ENCODE measurements at places on chromosomes 1 and 21.

DNA sequence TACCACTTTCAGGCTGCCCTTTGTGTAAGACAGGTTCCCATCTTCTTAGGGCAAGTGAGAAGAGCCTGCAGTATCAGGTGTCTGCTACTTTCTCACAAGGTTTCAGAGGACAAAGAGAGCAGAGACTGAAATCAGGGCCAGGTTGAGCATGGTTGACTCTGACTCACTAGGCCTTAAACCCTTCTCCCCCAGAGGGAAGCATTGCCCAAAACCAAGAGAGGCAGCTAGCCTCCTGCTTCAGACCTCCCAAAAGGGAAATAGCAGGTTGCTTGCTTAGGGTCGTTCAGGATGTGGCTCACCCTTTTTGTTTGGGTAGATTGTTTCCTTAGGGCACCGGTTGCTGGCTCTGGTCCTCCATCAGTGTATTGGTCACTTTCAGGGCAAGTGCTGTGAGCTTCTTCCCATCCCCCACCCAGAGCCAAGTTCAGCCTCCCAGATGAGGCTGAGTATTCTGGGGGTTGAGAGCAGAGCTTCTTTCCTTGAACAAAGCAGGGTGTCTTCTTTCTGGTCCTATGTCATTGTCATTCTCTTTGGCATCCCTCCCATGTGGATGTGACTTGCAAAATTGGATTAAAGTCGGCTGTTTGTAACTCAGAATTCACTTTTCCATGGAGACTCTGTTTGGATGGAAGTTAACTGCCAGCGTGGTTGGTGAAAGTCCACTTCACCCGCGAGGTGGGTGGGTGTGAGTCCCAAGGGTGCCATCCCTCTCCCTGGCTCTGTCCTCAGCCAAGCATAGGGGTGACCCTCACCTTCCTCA lies 55.5 kb upstream of the GALNT2 start:
- no peaks in the 10 kb centered on the region for H3K36me3 ChIP-seq
- no peak overlapping the region for H3K27ac ChIP-seq
- H3K4me3 ChIP-seq = no peak overlapping the region
- peaks cover 7% of the 10 kb centered on the region for H3K4me1 ChIP-seq
- H3K27me3 ChIP-seq = no peaks in the 10 kb centered on the region
- DNase-seq = peak; percentile 34

- H3K36me3 ChIP-seq = no peaks in the 10 kb centered on the region
- H3K4me1 ChIP-seq = no peaks in the 10 kb centered on the region
- no peak overlapping the region for H3K27ac ChIP-seq
- H3K27me3 ChIP-seq = no peaks in the 10 kb centered on the region
- H3K4me3 ChIP-seq = no peak overlapping the region
These were observed 81.2 kb upstream of the WNT4 start for GRCh38 chr1:22224091-22224490.

DNA sequence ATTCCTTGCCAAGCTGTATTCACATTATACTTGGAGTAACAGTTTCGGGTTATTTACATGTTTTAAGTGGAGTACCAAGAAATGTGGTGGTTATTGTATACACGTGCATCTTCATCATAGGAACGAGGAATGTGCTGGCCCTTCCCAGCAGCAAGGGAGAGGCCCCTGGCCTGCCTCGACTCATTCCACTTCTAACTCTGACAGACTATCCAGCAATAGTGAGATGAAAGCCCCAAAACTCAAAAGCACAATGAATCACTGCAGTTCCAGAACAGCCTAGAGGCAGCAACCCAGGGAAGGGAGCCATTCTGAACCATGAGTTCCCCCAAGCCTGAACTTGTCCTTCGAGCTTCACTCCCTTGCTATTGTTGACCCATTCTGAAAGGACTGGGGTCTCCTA lies 23.1 kb downstream of the FAM89A start:
- H3K27me3 ChIP-seq = no peaks in the 10 kb centered on the region
- peaks cover 6% of the 10 kb centered on the region for H3K4me1 ChIP-seq
- H3K27ac ChIP-seq = no peak overlapping the region
- H3K36me3 ChIP-seq = no peaks in the 10 kb centered on the region
- no peak for DNase-seq

- no peak overlapping the region for H3K4me3 ChIP-seq
- H3K27me3 ChIP-seq = no peaks in the 10 kb centered on the region
- no peak for DNase-seq
- H3K27ac ChIP-seq = no peak overlapping the region
- peaks cover 15% of the 10 kb centered on the region for H3K4me1 ChIP-seq
These were observed 25.3 kb downstream of the CLSTN1 start for GRCh38 chr1:9798236-9799130.

DNA sequence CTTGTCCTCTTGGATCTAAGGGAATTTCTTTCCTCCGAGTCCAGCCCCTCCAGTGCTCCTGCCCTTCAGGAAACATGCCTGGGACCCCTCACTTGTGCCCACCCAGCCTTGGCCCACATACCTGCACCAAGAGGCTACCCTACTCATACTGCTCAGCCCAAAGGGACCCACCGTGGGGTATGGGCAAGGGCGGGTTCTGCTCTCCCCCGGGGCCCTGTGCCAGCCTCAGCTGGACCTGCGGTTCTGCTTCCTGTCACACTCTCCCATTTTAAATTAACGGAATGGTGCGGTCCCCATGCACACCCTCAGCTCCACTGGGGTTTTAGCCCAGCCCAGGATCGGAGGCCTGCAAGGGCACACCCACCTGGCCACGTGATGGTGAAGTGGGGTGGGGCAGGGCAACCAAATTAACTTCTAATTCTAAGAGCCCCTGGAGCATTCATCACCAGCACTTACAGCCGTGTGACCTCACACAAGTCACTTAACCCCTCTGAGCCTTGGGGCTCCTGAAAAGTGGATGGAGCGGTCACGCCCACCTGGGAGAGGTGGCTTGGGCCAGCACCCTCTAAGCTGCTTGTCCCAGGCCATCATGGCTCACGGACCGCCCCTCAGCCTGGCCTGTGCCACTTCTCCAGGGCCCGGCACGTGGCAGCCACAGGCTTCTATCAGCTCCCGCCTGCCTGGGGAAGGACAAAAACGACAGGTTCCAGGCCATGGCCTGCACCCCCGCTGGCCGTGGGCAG lies 28.3 kb downstream of the TP73 start:
- no peak for DNase-seq
- H3K27me3 ChIP-seq = no peaks in the 10 kb centered on the region
- H3K36me3 ChIP-seq = no peaks in the 10 kb centered on the region
- H3K4me1 ChIP-seq = peaks cover 9% of the 10 kb centered on the region
- no peak overlapping the region for H3K4me3 ChIP-seq

GRCh38 chr1:14970115-14970798 lies 183.3 kb upstream of the TMEM51 start:
- no peak overlapping the region for H3K4me3 ChIP-seq
- H3K27ac ChIP-seq = no peak overlapping the region
- no peaks in the 10 kb centered on the region for H3K27me3 ChIP-seq
- no peaks in the 10 kb centered on the region for H3K36me3 ChIP-seq
- peak; percentile 65 for DNase-seq

- H3K36me3 ChIP-seq = no peaks in the 10 kb centered on the region
- H3K27ac ChIP-seq = no peak overlapping the region
- H3K4me1 ChIP-seq = no peaks in the 10 kb centered on the region
- peaks cover 41% of the 10 kb centered on the region for H3K27me3 ChIP-seq
- DNase-seq = peak; percentile 52
These were observed 5.2 kb upstream of the HLX start for GRCh38 chr1:220873868-220874655.

DNA sequence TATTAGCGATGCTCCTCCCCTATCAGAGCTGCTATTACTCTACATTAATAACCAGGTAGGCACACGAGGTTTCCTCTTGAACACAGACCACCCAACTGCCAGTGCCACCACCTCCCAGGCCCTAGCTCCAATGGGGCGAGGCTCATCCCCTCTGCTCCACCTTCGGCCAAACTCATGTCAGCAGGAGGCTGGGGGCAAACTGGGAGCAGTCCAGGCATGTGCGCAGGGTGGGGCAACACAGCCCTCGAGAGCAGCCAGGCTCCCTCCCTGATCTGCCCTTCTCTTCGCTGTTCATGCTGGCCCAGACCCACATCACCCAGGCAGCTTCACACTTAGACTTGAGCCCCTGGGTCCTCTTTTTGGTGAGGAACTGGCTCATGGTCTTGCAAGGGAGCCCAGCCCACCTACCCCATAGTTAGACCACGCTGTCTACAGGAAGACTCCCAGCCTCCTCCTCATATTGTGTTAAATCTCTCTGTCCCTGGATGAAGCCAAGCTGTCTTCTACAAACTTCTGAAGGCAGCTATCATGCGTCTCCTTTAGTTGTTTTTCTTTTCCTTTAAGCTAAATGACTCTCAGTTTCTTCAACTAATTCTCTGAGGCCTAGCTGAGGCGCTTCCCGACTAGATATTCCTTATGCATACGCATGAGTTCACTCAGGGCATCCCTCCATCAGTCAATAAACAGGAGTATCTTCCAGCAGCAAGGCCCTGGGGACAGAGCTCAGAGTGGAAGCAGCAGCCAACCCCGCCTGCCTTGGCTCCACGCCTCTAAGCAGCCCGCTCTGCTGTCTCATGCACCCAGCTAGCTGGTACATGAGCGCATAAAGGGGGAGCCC lies 12.0 kb downstream of the TMEM9 start:
- peaks cover 5% of the 10 kb centered on the region for H3K4me1 ChIP-seq
- no peak for DNase-seq
- H3K27me3 ChIP-seq = no peaks in the 10 kb centered on the region
- no peak overlapping the region for H3K27ac ChIP-seq

- H3K27ac ChIP-seq = no peak within 1 kb of the TSS
- H3K27me3 ChIP-seq = peaks cover 93% of the 10 kb centered on the region
- DNase-seq = peak; percentile 62
- peaks cover 4% of the 10 kb centered on the region for H3K4me1 ChIP-seq
These were observed at the start of gene MARK1 for GRCh38 chr1:220527908-220528678. MARK1 (plus strand) TSS chr1:220528136; CDS start chr1:220528823, 687 bp downstream.

- no peak for DNase-seq
- peaks cover 13% of the 10 kb centered on the region for H3K27me3 ChIP-seq
- no peak overlapping the region for H3K4me3 ChIP-seq
- no peaks in the 10 kb centered on the region for H3K36me3 ChIP-seq
These were observed 149.9 kb upstream of the IGSF21 start for GRCh38 chr1:17957588-17958267.

GRCh38 chr1:117582451-117582850 lies 23.4 kb upstream of the TENT5C start:
- no peak for DNase-seq
- no peak overlapping the region for H3K4me3 ChIP-seq
- no peaks in the 10 kb centered on the region for H3K4me1 ChIP-seq
- H3K36me3 ChIP-seq = no peaks in the 10 kb centered on the region
- no peak overlapping the region for H3K27ac ChIP-seq

DNA sequence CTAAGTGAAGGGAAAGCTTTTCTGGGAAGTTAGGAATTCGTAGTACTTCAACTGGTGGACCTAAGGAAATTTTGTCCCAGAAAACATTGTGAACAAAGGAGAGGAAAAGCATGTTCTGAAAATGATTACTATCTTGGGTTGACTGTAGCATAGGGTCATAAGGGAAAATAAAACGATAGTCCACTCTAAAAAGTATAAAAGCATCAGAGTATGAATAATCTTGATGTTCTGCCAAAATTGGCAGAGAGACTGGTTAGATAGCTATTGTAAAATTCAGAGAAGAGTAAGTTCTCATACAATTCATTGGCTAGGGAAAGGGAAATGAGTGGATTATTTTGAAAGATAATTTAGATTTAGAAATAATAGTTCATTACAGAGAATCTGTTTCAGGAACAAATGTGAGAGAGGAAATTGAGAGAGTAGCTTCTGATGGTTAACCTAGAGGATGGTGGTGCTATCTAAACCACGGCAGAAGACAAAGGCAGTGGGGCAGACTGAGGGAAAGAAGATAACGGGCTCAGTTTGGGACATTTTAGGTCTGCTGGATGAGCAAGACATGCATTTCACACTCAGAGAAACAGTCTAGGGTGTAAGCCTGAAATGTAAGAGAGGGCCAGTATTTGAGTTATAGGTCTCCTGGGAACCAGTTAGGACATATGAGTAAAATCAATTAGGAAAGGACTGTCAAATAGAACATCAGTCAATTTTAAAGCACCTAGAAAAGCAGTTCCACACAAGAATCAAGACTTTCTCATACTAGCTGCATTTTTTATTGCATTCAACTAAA lies 799.3 kb upstream of the CXADR start:
- no peak overlapping the region for H3K27ac ChIP-seq
- no peaks in the 10 kb centered on the region for H3K4me1 ChIP-seq

GRCh38 chr1:62128745-62129144 lies 65.9 kb upstream of the L1TD1 start:
- no peaks in the 10 kb centered on the region for H3K4me1 ChIP-seq
- H3K27me3 ChIP-seq = no peaks in the 10 kb centered on the region
- no peak overlapping the region for H3K27ac ChIP-seq
- DNase-seq = no peak
- H3K4me3 ChIP-seq = no peak overlapping the region

GRCh38 chr1:45913183-45913683 lies 109.8 kb downstream of the MAST2 start:
- no peak overlapping the region for H3K4me3 ChIP-seq
- H3K4me1 ChIP-seq = peaks cover 8% of the 10 kb centered on the region
- H3K36me3 ChIP-seq = no peaks in the 10 kb centered on the region
- H3K27ac ChIP-seq = no peak overlapping the region
- peak; percentile 18 for DNase-seq
- no peaks in the 10 kb centered on the region for H3K27me3 ChIP-seq

DNA sequence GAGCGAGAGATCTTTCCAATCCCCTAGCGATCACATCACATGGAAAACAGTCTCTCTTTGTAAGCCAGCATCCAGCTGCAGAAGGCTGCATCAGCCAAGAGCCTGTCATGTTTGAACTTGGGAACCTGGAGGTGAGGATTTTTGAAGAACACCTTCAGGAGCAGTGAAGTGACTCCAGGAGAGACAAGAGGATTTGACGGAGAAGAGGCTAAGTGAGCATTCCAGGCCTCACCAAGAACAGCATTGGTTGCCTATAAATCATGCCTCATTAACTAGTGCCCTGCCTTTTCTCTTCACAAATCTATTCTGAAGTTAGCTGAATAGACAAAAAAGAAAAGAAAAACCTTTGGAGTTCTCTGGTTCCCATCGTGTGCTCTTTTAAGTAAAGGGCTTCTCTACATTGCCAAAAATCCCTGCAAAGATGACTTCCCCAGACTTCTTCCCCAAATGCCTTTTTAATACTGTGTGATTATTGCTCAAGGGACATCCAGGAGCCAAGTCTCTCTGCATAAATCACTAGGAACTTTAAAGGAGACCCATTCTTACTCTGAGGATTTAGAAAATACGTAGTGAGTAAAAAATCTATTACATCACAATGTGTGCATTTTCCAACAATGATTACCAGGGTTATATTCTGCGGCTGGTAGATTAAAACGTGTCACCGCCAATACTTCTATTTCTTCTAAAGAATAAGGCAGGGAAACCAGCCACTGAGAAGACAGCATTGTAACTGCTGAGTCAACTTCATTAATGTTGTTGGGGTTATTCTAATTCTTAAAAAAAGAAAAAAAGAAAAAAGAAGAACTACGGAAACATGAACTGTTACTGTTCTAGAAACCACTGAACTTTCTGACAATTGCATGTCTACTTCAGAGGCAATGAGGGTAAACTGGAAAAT lies 95.2 kb downstream of the KIF14 start:
- H3K4me1 ChIP-seq = peaks cover 6% of the 10 kb centered on the region
- DNase-seq = no peak
- no peak overlapping the region for H3K27ac ChIP-seq
- no peaks in the 10 kb centered on the region for H3K27me3 ChIP-seq
- no peaks in the 10 kb centered on the region for H3K36me3 ChIP-seq
- H3K4me3 ChIP-seq = no peak overlapping the region
